ENCODE measurements at places on chromosomes 12 and 14. TPM values are rescaled to one million over a fixed set of nuclear protein-coding genes. Genes with fewer than 3 reads are reported as not detected.

TPPP2 gene
- 0.71 TPM for polyA plus RNA-seq

NYNRIN gene
- polyA plus RNA-seq: 25.3 TPM

BLTP3B gene
- polyA plus RNA-seq: 36.2 TPM

HVCN1 gene
- polyA plus RNA-seq: 12.2 TPM

COPZ1 gene
- 164 TPM for polyA plus RNA-seq

RTL1 gene
- polyA plus RNA-seq: 2.2 TPM

CLEC7A gene
- 4.4 TPM for polyA plus RNA-seq

PLEKHG7 gene
- not detected for polyA plus RNA-seq

SIX4 gene
- polyA plus RNA-seq: 2.6 TPM

KRT83 gene
- not detected for polyA plus RNA-seq

COCH gene
- polyA plus RNA-seq: 17.1 TPM

EFS gene
- polyA plus RNA-seq: 42.7 TPM

HOTAIR gene
- not detected for polyA plus RNA-seq

ANKS1B gene
- 117 TPM for polyA plus RNA-seq

C12orf50 gene
- polyA plus RNA-seq: 0.53 TPM

RND1 gene
- 41.7 TPM for polyA plus RNA-seq

ZFYVE26 gene
- polyA plus RNA-seq: 14.5 TPM

NPFF gene
- 5.9 TPM for polyA plus RNA-seq

DNAH10 gene
- polyA plus RNA-seq: 18.1 TPM

LRRC9 gene
- 7.3 TPM for polyA plus RNA-seq

VSIG10 gene
- polyA plus RNA-seq: 20.7 TPM

All from spinal cord (tissue), 10 donors.